Right renal pelvis (tissue), 4 donors: ENCODE measurements at places on chromosomes 3 and 15. TPM values are rescaled to one million over a fixed set of nuclear protein-coding genes. Genes with fewer than 3 reads are reported as not detected.

BFSP2 gene
- 0.10 TPM for polyA plus RNA-seq

EHD4 gene
- polyA plus RNA-seq, result 21.2 TPM

- no peak for DNase-seq
Measured at GRCh38 chr3:151276687-151277042, 1.7 kb downstream of the P2RY14 start.

GRCh38 chr15:78411061-78411460 lies 27.0 kb upstream of the IREB2 start:
- no peak for DNase-seq

TM6SF1 gene
- 1.7 TPM for polyA plus RNA-seq

DNA sequence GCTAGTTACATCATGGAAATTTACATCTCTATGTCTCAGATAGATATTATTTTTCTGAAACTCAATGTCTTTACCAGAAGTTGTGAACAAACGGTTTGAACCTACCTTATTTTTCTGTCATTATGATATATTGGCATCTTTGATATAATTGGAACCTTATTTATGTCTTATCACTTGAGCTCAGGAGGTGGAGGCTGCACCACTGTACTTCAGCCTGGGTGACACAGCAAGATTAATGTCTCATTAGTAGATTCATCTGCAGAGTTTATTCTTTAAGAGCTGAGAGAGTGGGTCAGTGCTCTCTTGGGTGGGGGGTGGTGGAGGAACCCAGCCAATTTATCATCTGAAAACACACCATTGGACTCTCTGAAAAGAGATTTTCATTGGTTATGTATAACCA lies 21.4 kb downstream of the SCG3 start:
- DNase-seq, result no peak

DNA sequence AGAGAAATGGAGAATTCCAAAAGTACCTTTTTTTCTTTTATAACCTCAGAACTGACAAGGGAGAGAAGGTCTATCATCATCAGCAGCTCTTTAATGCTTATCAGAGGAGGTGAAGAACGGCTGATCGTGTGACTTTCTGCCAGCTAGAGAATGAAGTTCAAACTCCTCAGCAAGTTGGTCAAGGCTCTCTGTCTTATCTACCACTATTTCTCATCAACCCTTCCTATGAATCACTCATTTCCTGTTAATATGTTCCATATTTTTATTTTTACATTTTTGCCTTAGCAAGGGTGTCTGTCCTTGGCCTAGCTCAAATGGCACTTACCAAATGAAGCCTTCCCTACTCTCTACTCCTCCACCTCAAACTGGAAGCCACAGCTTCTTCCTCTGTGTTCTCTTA lies 73.1 kb upstream of the TSPAN3 start:
- DNase-seq, result no peak

GUCA1C gene
- 0.41 TPM for polyA plus RNA-seq

- no peak for DNase-seq
Measured at GRCh38 chr15:57945616-57946015, 119.9 kb downstream of the ALDH1A2 start.

DNA sequence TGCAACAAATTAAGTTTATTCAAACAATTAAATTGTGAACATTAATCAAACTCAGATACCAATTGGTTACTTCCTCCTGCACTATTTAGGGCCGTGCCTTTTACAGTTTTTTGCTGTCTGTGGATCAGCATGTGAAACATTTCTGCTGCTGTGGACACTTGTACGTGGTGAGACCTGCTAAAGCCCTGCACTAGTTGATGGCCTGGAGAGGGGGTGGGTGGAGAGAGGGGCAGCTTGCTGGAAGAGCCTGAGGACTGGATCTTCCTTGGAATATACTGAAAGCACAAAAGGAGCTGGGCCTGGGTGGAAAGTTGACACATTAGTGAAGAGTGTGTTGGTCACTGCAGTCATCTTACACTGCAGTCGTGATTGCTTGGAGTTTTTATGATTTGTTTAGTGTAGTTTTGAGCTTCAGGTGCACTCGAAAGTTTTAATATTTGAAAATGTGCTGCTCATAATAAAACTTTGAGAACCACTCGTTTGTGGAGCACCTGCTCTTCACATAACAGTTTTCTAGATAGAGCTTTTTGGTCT lies 11.4 kb downstream of the PLCL2 start:
- DNase-seq, result no peak

GRCh38 chr3:14814411-14814871 lies 4.3 kb upstream of the FGD5 start:
- no peak for DNase-seq

- DNase-seq, result no peak
Measured at GRCh38 chr15:27495963-27496459, 525.0 kb downstream of the GABRG3 start.
